CD4-positive, alpha-beta T cell (primary cell): ENCODE measurements at places on chromosomes 11 and 22.
A peak's percentile ranks its signal among the peaks of the same experiment; 100 is the strongest.

- no peak for DNase-seq
Measured at GRCh38 chr11:34601609-34602008, 19.3 kb upstream of the EHF start.

- DNase-seq = no peak
Measured at GRCh38 chr11:37558619-37559210, 960.7 kb upstream of the RAG2 start.

- no peak for DNase-seq
Measured at GRCh38 chr22:32991353-32992101, 66.7 kb downstream of the SYN3 start.

DNA sequence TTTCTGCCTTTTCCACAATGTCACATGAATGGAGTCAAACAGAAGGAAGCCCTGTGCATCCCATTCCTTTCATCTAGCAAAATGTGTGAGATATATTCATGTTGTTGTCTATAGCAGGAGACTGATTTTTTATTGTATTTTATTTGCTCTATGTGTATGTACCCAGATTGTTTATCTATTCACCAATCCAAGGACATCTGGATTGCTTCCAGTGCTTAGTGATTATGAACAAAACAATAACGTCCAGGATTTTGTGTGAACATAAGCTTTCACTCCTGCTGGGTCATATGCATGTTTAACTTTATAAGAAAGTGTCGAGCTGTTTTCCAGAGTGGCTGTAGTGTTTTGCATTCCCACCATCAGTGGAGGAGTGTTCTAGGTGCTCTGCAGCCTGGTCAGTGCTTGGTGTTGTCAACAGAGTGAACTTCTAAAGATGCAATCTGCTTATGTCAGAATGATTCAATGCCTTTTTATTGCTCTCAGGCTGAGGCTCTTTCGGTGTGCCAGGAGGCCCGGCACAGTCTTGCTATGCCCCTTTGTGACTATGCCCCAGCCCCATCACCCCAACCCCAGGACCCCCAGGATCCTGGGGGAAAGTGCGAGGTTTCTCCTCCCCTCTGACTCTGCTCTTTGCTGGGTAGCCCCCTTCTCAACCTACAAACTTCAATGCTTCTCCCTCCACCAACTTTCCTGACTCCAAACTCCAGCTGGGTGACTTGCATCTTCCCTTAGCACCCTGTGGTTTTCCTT lies 19.9 kb upstream of the SYT13 start:
- DNase-seq = no peak

- DNase-seq = no peak
Measured at GRCh38 chr22:50444663-50445062, 30.2 kb downstream of the SBF1 start.

DNA sequence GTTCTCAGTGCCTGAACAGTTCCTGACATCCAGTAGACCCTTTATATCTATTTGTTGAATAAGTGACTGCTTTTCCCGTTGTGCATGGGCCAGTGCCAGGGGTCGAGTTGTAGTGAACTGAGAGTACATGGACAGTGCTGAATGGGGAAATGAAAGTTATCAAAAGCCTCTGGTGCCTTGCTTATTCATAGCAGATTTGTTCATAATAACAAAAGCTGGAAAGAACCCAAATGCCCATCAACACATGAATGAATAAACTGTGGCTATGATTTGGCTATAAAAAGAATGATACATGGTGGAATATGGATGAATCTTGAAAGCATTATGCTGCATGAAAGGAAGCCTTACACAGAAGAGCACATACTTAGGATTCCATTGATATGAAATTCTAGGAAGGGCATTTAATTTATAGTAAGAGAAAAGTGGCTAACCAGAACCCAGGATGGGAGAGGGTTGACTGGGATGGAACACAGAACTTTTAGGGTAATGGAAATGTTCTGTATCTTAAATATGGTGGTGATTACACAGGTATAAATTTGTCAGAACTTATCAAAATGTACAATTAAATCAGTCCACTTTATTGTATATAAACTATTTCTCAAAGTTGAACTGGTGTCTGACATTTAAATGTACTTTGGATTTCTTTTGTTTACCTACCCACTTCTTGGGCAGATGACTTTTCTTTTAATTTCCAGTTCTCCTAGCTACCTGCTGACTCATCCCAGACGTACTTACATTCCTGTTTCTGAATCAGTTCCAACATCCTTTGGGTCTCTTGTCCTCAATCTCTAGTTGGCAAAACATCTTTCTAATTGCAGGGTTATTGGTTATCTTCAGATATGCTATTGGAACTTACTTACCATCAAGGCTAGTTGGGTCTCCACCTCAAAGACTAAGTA lies 42.8 kb downstream of the PACS1 start:
- peak; percentile 34 for DNase-seq

- no peak for DNase-seq
Measured at GRCh38 chr11:119793335-119793984, 64.5 kb upstream of the NECTIN1 start.

GRCh38 chr11:86578727-86579405 lies 93.5 kb downstream of the ME3 start:
- DNase-seq = no peak

DNA sequence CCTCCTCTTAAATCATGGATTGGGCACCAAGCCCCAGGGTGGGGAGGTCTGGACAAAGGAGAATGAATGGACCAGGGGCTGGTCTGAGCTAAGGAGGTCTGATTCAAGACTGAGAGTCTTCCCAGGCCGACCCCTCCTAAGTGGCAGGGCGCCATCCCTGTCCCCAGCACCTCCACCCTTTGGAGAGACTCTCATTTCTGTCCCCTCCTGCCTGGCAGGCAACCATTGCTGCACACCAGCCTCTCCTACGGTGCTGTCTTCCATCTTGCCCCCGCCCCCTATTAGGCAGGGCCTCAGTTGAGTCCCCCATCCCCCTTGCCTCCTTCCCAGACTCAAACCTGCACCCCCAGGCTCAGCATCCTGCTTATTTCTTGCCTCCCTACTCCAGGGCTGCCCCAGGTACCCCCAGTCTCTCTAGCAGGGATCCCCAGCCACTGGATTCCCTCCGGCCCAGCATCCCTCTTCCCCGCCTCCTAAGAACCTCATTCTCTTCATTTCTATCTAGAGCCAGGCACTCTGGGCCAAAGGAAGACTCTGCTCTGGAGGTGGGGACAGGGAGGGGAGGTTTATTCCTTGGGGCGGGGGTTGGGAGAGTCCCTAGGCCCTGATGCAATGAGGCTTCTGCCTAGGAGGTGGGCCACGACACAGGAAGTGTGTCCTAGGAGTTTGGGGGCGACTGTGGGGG lies 1.7 kb upstream of the RCOR2 start:
- no peak for DNase-seq

DNA sequence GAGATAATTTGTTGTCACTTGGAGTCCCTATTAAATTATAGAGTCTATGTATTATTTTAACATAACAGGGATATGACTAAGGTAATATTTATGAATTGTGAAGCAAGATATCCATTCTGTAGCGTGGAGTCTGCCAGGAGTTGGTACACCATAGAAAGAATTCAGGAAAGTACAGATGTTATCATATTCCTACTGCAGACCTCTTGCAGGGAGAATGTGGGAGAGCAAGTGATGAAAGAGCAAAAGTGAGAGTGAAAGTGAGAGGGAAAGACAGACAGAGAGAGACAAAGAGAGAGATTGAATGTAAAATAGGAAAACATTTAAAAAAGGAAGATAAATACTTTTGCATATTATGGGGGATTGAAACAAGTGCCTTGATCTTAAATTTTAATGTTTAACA lies 468.8 kb downstream of the CNTN5 start:
- DNase-seq = no peak

DNA sequence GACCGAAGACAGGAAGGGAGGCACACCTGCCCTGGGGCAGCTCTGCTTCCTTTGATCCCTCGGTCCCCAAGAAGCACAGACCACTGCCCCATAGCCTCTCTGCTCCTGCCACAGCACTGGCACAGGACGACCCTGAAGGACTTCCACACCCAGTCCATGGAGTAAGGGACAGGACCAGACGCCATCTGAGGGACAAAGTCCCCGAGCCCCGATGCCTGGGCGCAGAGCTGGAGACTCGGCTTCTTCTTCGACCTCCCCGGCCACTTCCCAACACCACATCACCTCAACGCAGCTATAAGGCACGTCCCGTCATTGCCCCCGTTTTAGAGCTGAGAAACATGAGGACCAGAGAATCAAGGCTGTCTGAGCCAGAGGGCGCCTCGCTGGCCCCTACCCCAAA lies 310.5 kb downstream of the BRD1 start:
- no peak for DNase-seq

DNA sequence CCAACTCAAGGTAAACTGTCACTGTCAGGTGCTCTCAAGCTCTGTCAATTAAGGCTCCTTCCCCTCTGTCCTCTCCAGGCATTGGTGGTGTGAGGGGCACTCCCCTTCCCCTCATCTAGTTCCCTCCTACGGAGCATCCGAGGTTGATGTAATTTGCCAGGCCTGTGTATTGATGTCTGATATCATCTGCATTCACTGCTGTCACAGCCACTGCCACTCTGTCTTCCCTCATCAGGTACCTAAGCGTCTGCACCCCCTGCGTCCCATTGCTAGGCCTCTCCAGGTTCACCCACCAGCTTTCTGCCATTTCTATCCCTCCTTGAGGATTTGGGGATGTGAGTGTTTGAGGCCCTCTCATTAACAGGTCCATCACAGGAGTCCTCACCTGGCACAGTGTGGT lies 50.0 kb upstream of the SYT13 start:
- no peak for DNase-seq

- DNase-seq = no peak
Measured at GRCh38 chr22:28013611-28014010, 94.6 kb upstream of the PITPNB start.

GRCh38 chr11:116329354-116330090 lies 443.3 kb downstream of the BUD13 start:
- DNase-seq = no peak

DNA sequence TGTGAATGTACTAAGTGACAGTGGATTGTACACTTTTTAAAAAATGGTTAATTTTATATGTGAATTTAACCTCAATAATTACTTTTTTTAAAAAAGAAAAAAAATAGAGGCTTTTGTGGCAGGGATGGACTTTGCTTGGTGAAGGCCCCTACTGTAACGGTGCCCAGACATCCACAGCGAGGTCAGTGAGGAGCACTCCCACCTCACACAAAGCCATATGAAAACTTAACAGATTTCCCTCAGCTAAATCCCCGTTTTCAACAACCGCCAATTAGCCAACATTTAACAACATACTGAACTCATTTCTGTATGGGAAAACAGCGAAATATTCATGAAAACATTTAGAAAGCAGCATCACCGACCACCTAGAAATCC lies 642 bp upstream of the C11orf58 start:
- no peak for DNase-seq

GRCh38 chr11:114353443-114353842 lies 46.9 kb downstream of the C11orf71 start:
- DNase-seq = no peak

- DNase-seq = no peak
Measured at GRCh38 chr11:80297858-80298632, 857.2 kb upstream of the TENM4 start.

- DNase-seq = no peak
Measured at GRCh38 chr11:65538915-65539743, 14.2 kb downstream of the SCYL1 start.

DNA sequence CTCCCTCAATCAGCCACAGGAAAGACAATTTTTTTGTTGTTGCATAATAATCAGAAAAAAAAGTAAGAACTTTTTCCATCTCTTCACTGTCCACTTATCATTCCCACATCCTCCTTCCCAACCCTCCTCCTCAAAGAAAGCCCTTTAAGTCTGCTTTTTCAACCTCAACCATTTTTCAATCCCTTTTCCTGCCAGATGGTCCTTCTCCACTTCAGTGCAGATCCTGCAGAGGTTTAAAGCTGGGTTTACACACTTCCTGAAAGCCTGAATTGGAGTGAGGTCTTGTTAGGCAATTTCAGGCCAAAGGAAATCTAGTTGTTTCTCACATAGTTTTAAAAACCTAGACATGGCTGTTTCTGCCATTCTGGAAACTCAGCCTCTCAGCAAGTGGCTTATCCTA lies 78.3 kb downstream of the RPL27A start:
- no peak for DNase-seq

- DNase-seq = no peak
Measured at GRCh38 chr11:17905477-17905876, 107.4 kb downstream of the SERGEF start.

DNA sequence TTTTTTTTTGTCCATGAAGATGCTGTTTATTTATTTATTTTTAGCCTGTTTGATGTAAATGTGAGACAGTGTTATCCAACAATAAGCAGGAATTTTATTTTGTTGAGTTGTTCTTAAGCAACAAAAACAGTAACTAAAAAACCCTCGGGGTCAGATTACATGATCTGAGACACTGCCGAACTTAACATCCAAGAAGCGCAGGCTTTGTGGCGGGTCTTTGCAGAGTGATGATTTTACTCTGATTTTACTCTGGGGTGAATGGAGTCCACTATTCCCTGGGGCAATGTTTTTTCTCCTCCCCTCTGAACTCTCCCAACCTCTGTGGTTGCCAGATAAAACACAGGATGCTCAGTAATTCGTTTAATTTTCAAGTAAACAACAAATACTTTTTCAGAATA lies 450.1 kb upstream of the B3GAT1 start:
- no peak for DNase-seq

DNA sequence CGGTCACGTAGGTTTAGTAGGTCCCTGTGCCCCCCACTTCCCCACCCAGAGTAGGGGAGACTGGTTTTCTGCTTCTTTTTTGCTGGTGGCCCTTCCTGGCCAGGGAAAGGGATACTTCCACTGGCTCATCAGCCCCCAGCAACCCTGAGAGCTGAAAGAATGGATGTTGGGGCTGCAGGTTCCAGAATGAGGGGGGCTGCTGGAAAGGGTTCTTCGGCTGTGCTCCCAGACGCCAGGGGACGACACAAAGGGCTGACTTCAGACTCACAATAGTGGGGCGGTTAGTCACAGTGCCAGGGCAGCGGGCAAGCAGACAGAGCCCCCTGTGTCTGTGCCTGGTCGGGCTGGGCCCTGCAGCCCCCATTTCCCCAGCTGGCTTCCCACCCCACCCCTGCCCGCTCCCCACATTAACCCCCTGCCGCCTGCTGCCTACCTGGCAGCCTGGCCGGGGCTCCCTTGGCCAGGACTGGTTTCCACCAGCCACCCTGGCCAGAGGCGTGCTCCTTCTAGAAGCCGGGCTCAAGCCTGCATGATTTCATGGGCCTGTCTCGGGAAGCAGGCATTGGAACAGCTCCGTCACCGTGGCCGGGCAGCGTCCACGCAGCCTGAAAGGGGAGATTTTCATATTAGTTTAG lies 79.1 kb upstream of the WNT7B start:
- DNase-seq = no peak

- no peak for DNase-seq
Measured at GRCh38 chr11:130467116-130467900, 18.9 kb downstream of the ADAMTS15 start.

GRCh38 chr11:126355324-126355925 lies at the start of gene ST3GAL4:
ST3GAL4 (plus strand) TSS chr11:126355686; CDS start chr11:126406156, 50,470 bp downstream.
- peak; percentile 70 for DNase-seq

- DNase-seq = no peak
Measured at GRCh38 chr11:75827562-75827961, 12.6 kb downstream of the UVRAG start.

GRCh38 chr11:82718307-82718706 lies 15.4 kb downstream of the FAM181B start:
- DNase-seq = no peak

- DNase-seq = no peak
Measured at GRCh38 chr11:57303280-57303989, 21.3 kb downstream of the TNKS1BP1 start.

GRCh38 chr11:72735495-72736027 lies 16.6 kb downstream of the ARAP1 start:
- DNase-seq = no peak

GRCh38 chr11:2534134-2534956 lies 89.5 kb downstream of the KCNQ1 start:
- no peak for DNase-seq

GRCh38 chr22:30492144-30492543 lies 13.4 kb downstream of the SEC14L4 start:
- no peak for DNase-seq
